ENCODE measurements at places on chromosomes 6 and 20. TPM values are rescaled to one million over a fixed set of nuclear protein-coding genes. Genes with fewer than 3 reads are reported as not detected.

The NKX2-2 gene
- not detected for total RNA-seq

The SYCP2L gene
- not detected for total RNA-seq

The ANGPT4 gene
- total RNA-seq = not detected

The PDSS2 gene
- total RNA-seq = 12.2 TPM

The MATN4 gene
- total RNA-seq = not detected

The TOX2 gene
- 11.8 TPM for total RNA-seq

The KCNB1 gene
- under 0.01 TPM for total RNA-seq

The SLC22A3 gene
- total RNA-seq = 0.07 TPM

The PNPLA1 gene
- total RNA-seq = not detected

The C6orf62 gene
- total RNA-seq = 211 TPM

The TREM1 gene
- total RNA-seq = not detected

The ITPA gene
- 27.1 TPM for total RNA-seq

The MRAP2 gene
- 4.3 TPM for total RNA-seq
